Inflammatory macrophage treated with lipopolysaccharide for 4 hours (primary cell): ENCODE measurements at places on chromosomes 7 and 10.

- no peak for DNase-seq
These were observed 46.9 kb downstream of the GPR141 start for GRCh38 chr7:37730501-37730900.

DNA sequence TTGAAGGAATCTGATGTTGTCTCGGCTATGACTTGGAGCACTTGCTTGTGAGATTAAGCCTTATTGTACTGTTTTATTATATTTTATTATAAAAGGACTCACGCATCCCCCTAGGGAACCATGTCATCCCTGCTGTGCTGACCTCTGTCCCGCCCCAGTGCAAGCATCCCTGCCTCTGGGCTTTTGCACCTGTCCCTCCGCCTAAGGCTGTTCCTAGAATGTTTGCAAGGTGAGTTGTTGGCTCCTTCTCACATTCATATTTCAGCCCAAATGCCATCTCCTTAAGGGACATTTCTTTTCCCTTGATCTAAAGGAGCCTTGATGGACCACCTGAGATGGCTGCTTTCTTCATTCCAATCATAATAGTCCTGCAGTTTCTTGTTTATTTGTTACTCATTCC lies 236.9 kb upstream of the IGFBP3 start:
- DNase-seq: no peak

- DNase-seq: no peak
These were observed 95.8 kb upstream of the CREB5 start for GRCh38 chr7:28316489-28316888.

- no peak for DNase-seq
These were observed 67.7 kb downstream of the BMPR1A start for GRCh38 chr10:86824151-86824550.

DNA sequence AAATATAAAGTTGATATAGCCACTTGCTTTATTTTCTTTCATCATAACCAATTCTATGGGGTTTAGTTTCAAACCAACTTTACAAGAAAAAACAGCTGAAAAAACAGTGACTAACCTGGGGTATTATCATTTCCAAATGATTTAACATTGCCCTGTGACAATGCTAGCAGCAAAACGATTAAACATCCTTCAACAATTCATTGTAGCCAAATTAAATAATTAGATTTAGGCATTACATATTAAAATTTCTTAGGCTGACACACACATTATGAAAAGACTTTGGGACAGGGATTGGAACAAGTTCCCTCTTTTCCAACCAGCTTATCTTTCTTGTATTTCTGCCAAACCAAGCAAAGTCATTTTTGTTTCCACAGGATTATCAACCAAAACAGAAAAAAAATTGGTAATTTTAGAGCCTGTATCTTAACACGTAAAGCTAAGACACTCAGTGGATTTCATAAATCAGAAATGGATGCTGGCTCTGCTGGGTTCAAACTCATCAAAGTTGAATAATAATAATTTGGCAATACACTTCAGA lies 84.0 kb downstream of the SEMA3D start:
- DNase-seq: no peak

- no peak for DNase-seq
These were observed 153.6 kb downstream of the DYNC1I1 start for GRCh38 chr7:95925971-95926370.

DNA sequence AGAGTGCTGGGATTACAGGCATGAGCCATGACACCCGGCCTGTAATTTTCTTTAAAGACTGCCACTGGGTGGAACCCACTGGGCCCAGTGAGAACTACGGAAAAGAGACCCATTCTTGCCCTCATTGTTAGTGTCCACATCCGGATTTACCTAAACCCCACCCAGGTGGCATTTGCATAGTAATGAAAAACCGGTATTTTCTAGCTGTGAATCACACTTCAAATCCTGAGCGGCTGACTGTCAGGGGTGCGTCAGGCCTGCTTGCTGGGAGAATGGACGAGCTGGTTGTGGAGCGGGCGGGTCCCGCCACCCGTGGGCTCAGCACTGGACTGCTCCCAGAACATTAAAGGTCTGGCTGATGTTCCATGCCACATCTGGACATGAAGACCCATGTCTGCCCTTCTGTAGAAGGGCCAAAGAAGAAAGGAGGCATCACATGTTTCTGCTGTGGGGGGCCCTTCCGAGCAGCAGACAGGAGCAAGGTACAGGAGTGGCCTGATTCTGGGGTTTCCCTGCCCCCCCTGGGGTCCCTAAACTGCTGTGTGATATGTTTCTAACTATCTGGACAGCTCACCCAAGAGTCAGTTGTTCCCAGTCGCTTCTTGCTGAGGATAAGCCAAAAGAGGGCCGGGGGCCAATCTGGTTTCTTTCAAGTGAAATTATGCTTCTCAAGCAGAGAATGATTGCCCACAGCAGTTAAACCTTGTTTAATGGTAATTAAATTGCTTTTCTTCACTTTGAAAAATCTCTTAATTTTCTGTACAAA lies 46.4 kb downstream of the KIAA1217 start:
- DNase-seq: no peak

GRCh38 chr10:44125879-44126278 lies 259.0 kb downstream of the CXCL12 start:
- DNase-seq: no peak

DNA sequence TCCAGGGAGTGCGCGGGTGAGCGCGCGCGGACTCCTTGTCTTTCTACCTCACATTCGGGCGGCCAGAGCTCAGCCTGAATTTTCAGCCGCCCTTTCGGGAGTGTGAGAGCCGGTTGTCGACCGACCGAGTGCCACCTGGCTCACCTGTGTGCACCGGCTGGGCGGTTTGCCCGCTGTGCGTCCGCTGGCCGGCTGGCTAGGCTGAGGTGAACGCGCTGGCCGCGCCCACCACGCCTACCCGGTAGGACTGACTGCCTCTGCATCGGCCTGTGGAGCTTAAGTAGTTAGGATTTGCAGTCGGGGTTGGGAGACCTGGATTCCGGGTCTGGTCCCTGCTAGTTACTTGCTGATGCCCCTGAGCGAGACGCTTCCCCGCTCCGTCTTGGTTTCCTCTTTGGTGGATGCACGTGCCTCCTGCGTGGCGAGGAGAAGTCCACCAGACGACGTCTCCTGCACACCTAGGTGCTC lies 553 bp downstream of the TSPAN15 start:
- DNase-seq: no peak

GRCh38 chr10:64731016-64731415 lies 1209.8 kb downstream of the REEP3 start:
- DNase-seq: no peak

DNA sequence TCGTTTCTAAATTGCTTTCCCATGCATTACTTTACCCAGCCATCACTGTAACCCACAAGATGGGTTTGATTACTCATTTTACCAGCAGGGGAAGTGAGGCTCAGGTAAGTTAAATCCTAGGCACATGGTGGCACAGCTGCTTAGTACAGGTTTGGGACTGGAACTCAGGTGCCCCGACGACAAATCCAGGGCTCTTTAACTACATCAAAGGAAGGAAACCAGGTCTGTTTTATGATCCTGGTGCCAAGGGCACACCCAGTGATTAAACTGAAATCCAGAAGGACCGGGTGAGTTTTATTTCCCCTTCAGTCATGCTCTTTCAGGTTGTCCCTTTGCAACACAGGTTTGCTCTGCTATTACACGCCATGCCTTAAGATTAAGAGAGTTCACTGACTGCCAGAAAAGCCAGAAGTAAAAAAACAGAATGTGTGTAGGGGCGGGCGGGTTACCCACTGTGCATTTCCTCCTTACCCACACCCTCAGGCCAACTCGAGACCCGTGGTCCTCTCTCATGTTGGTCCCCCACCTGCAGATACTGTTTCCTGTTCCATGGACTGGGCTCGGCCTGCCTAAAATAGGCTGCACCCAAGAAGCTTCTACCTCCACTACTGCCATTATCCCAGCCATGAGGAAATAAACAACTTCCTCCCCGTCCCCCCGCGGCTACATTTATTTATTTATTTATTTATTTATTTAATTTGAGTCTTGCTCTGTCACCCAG lies 55.1 kb upstream of the KDM7A start:
- peak; percentile 45 for DNase-seq

GRCh38 chr7:121337398-121337797 lies 8.6 kb downstream of the WNT16 start:
- no peak for DNase-seq

DNA sequence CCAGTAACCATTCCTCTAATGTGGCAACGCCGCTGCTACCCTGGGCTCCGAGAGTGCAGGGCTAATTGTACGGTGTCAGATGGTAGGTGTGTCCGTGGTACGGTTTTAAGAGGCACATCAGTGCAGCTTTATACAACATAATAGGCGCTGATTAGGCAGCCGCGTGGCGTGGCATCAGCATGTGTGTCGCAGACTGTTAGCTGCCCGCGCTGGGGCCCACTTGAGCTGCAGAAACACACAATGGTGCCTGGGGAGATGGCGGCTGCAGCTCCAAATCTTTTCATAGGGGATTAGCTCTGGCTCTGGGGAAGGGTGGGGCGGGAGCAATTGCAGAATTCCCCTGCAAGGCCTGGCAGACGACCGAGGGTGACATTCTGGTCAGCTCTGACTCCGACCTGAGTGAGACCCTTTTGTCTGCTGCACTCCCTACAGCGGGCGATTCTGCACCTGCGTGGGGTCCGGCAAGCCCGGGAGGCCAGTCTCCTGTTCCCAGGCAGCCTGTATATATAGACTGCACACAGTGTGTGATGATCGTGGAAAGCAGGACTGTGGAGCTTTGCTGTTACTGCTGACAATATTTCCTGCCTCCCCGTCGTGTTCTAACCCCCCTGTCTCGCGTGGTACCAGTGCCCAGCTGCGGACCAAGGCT lies 722.7 kb upstream of the CELF2 start:
- no peak for DNase-seq

- no peak for DNase-seq
These were observed 592.8 kb upstream of the GRM3 start for GRCh38 chr7:86050918-86051317.

- no peak for DNase-seq
These were observed 27.7 kb downstream of the CDK6 start for GRCh38 chr7:92808635-92809034.

DNA sequence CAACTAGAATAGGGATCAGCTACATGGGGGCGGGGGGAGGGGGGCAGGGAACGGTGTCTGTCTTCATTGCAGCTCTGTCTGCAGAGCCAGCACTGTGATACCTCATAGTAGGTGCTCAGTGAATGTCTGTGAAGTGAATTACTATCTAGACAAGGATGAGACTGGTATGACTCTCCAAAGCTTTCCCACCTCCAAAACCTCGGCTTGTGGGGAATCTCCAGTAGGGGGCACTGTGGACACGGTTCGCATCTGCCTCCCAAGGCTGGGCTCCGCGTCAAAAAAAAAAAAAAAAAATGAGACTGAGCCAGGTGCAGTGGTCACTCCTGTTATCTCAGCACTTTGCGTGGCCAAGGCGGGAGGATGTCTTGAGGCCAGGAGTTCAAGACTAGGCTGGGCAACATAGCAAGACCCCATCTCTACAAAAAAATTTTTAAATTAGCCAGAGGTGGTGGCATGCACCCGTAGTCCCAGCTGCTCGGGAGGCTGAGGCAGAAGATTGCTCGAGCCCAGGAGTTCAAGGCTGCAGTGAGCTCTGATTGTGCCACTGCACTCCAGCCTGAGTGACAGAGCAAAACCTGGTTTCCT lies 9.6 kb downstream of the TRIM56 start:
- DNase-seq: peak; percentile 46

- peak; percentile 86 for DNase-seq
These were observed at the start of gene WDR37 for GRCh38 chr10:1056326-1057105. Gene WDR37 (plus strand): TSS chr10:1056385. CDS start chr10:1072156, 15,771 bp downstream.

DNA sequence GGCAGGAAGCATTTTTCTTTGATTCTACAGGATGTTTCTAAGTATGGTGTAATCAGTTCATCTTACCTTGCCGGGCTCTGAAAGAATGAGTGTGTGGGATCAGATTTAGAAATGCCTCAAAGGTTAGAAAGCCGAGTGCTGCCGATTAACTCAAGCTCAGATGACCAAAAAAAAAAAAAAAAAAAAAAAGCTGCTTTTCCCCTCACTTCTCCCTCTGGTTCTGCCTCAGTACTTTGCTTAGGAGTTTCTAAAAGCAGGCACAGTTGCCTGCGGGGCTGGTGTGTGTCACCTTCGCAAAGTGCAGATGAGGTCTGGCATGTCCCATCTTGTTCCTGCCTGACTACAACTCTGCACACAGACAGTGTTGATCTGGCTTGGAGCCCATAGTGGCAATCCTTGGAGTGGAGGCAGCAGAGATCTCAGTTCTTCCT lies 47.0 kb downstream of the KIAA1217 start:
- no peak for DNase-seq

GRCh38 chr10:79407811-79408795 lies 37.3 kb downstream of the ZCCHC24 start:
- DNase-seq: no peak

GRCh38 chr10:103897241-103897774 lies 20.7 kb downstream of the STN1 start:
- DNase-seq: no peak

DNA sequence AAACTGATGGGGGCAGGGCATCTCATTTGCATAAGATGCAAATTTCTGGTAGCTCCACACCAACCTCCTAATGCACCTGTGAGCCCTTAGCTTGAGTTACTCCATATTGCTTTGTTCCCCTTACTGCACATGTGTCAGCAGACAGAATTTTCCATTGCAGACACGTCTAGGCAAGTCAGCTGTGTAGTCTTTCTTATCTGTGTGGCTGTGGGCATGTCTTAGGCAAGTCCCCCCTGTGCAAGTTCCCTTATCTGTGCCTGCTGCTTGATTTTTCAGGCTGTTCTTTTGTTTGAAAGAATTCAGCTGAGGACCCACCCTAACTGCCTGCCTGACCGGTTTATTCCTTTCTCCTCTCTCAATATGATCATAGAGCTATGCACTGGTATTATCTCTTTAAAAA lies 28.5 kb upstream of the TRIM24 start:
- DNase-seq: no peak

- DNase-seq: no peak
These were observed 588.2 kb upstream of the KCND2 start for GRCh38 chr7:119684763-119685162.

- DNase-seq: no peak
These were observed 8.4 kb upstream of the LMOD2 start for GRCh38 chr7:123647106-123647730.

DNA sequence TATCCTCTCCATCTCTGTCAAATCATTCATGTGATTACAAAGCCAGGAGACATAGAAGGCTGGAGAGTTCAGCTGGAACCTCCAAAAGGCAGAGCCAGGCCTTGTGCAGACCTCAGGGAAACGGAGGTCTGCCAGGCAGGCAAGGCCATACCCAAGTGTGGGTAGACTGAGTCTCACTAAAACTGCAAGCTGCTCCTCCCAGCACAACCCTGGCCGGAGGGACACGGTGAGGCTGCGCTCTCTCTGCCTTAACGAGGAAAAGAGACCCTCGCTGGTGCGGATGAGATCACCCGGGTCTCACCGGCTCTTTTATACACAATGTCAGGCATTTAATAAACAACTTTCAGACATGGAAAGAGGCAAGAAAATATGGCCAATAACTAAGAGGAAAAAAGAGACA lies 66.1 kb upstream of the INPP5A start:
- no peak for DNase-seq

GRCh38 chr10:58734116-58734515 lies 221.4 kb downstream of the BICC1 start:
- no peak for DNase-seq

GRCh38 chr10:110029450-110029849 lies 21.7 kb downstream of the ADD3 start:
- no peak for DNase-seq

GRCh38 chr7:55133630-55134358 lies 115.0 kb downstream of the EGFR start:
- DNase-seq: no peak
